ENCODE measurements at places on chromosomes 16 and 17.

- no peak for DNase-seq
Observed at GRCh38 chr16:10847176-10847575, 28.6 kb upstream of the TVP23A start.

GRCh38 chr16:17313085-17313611 is 157.6 kb downstream of the XYLT1 start:
- DNase-seq, result no peak

GRCh38 chr17:1119924-1120323 is 59.9 kb downstream of the ABR start:
- DNase-seq, result no peak

DNA sequence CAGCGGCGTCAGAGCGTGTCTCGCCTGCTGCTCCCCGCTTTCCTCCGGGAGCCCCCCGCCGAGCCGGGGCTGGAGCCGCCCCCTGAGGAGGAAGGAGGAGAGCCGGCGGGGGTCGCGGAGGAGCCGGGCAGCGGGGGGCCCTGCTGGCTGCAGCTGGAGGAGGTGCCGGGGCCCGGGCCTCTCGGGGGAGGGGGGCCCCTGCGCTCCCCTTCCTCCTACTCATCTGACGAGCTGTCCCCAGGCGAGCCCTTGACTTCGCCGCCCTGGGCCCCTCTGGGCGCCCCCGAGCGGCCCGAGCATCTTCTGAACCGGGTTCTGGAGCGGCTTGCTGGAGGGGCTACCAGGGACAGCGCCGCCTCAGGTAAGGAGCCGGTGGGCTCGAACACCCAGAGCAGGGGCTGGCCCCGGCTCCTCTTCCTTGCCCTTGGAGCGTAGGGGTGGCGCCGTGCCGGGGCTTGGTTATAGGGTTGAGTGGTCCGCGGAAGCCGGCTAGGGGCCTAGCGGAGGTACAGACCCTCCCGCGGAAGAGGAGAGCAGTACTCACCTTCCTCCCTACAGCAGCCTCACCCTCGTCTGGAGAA is 841 bp downstream of the RAPGEFL1 start:
- no peak for DNase-seq

- no peak for DNase-seq
Observed at GRCh38 chr17:65039336-65039988, 17.1 kb downstream of the GNA13 start.

DNA sequence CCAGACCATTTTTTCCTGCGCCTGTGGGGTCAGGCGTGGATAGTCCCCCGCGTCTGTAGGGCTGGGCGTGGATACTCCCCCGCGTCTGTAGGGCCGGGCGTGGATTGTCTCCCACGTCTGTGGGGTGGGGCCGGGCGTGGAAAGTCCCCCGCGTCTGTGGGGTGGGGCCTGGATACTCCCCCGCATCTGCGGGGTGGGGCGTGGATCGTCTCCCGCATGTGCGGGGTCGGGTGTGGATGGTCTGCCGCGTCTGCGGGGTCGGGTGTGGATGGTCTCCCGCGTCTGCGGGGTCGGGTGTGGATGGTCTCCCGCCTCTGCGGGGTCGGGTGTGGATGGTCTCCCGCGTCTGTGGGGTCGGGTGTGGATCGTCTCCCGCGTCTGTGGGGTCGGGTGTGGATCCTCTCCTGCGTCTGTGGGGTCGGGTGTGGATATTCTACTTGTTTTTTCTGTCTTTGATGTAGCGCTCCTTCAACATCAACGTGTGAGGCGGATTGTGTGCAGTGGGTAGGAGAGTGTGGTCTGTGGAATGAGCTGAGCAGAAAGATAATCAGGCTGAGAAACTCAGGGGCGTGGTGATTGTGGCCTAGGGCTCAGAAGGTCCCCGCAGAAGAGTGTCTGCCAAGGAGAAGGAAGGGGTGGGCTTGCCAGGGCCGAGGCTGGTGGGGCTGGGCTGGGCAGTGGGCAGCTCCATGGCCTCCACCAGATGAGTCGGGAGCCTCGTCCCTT is 3.2 kb downstream of the GNPTG start:
- no peak for DNase-seq

GRCh38 chr17:71527311-71527710 is 593.5 kb upstream of the SOX9 start:
- no peak for DNase-seq

- no peak for DNase-seq
Observed at GRCh38 chr16:71407731-71408130, 34.1 kb downstream of the TLE7 start.

DNA sequence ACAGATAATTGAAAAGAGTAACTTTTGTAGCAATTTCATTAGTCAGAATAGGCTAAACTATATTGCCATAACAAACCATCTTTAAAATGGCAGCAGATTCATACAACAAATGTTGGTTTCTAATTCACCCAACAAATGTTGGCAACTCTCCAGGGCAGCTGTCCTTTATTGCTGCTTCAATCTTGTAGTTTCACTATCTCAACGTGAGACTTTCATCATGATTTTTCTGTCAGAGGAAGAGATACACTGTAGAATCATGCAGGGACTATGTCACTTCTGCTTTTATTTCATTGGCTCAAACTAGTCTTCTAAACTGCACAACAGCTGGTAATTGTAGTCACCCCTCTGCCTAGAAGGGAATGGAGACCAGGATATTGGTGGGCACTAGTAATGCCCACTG is 174.2 kb downstream of the TANC2 start:
- no peak for DNase-seq

DNA sequence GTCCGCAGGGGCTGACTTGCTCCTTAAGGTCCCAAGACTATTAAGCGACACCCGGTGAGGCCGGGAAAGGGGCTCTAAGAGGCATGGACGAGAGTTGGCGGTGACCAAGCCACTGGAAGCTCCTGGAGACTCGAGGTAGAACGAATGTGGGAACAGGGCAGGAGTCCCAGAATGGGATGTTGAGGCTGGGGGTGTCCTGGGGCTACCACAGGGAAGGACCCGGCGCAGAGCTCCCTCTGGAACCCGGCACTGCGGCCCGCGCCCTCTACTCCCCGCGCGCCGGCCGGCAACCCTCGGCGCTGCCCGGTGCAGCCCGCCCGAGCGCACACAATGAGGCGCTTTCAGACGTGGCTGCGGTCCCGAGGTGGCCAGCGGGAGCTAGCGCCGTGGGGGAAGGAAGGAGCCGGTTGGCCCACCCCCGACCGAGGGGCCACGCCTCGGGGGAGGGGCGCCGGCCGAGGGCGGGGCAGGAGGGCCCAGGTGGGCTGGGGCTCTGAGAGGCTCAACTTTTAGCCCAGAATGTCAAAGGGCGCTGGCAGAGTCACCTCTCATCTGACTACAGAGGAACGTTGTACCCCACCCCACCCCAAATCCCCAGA is at the start of gene CHST6:
Gene CHST6 (minus strand): TSS at position 366 of the 599 bp plus-strand sequence. CDS start 15,613 bp downstream, outside the sequence.
- DNase-seq, result no peak

- no peak for DNase-seq
Observed at GRCh38 chr17:53353919-53354351, 468.8 kb upstream of the KIF2B start.

GRCh38 chr17:60332574-60332973 is 59.4 kb downstream of the USP32 start:
- DNase-seq, result no peak

GRCh38 chr17:3695723-3696411 is at the start of gene P2RX5:
TSS of gene P2RX5 (minus strand) at chr17:3696155. CDS start at chr17:3696005, 150 bp downstream.
- DNase-seq, result no peak

DNA sequence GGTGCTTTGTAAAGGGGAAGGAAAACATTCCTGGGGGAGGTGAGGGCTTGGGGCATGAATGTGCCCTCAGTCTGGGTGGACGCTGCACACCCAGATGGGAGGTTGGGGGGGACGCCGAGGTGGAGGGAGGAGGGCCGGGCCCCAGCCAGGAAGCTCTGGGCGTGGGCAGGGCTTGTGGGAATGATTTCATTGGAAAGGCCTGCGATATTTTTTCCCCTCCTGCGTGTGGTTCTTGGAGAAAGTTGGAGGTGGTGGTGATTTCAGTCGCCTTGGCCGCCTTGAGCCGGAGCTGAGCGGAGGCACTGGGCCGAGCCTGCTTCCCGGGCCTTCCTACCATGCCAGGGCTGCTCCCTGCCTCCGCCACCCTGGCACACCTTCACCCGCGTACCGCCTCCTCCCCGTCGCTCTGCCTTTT is 26.4 kb upstream of the CLEC18A start:
- no peak for DNase-seq

- no peak for DNase-seq
Observed at GRCh38 chr16:88357317-88358022, 25.3 kb upstream of the ZNF469 start.

DNA sequence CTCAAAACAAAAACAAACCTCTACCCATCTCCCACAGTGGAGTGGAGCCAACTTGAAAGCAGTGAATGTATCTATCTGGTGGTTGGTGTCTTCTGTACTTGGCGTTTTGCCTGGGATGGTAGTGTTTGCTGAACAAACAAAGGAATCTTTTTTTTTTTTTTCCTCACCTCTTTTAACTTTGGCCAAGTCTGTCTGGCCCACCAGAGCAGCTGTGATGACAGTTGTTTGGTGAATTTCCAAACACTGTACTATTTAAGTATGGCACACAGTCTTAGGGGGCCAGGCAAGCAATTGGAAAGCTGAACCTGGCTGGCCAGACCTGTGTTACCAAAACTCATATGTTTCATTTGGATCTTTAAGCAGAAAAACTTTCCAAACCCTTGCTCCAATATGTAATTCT is 101.8 kb upstream of the CDH13 start:
- no peak for DNase-seq

DNA sequence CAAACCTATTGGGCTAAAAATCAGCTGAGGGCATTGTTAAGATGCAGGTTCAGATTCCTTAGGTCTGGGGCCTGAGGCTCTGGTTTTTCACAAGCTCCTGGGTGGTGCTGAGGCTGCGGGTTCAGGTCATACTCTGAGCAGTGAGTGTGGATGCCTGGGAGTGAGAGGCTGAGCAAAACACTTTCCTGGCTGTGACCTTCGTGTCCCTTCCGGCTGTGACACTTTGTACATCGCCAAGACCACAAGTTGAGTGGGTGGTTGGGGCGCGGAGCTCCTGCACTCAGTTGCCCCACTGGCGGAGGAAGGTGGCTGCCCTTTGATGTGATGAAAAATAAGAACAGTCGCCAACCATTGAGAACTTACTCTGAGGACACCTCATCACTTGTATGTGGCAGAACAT is 24.8 kb downstream of the CCR7 start:
- no peak for DNase-seq

GRCh38 chr17:9361188-9361955 is 214.2 kb downstream of the STX8 start:
- peak; percentile 17 for DNase-seq

GRCh38 chr16:57169327-57169726 is 16.5 kb downstream of the PSME3IP1 start:
- DNase-seq, result no peak

DNA sequence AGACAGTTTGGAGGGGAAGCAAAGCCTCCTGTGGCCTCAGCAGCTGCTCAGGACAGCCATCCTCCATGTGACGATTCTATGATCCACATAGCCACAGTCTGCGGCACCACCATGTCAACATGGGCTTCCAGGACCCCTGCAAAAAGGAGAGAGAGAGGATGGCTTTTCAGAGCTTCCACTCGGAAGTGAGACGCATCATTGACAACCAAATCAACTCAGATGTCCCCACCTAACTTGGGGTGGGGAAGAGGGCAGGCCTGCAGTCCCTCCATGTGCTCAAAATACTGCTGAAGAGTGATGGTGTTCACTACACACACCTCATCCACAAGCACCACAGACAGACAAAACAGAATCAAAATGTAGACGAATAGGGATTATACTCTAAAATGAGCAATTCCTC is 5.9 kb upstream of the METTL16 start:
- DNase-seq, result no peak

GRCh38 chr17:2814049-2814448 is 17.8 kb downstream of the RAP1GAP2 start:
- no peak for DNase-seq

DNA sequence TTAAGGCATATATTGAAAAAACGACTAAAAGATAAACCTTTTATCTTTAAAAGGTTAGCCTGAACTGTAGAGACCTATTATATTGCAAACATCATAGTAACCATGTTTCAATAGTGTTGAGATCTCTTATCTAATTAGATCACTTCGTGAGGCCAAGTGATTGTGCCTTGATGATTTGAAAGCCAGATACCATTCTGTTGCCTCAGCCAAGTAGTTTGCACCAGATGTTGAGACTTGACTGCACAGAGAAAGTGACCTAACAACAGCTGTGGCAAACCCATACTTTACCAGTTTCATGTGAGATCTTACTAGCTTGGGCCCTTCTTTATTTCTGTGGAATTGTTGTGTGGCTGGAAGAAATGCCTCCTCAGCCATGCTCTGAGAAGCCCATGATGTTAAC is 717.3 kb downstream of the KCNJ2 start:
- DNase-seq, result no peak

DNA sequence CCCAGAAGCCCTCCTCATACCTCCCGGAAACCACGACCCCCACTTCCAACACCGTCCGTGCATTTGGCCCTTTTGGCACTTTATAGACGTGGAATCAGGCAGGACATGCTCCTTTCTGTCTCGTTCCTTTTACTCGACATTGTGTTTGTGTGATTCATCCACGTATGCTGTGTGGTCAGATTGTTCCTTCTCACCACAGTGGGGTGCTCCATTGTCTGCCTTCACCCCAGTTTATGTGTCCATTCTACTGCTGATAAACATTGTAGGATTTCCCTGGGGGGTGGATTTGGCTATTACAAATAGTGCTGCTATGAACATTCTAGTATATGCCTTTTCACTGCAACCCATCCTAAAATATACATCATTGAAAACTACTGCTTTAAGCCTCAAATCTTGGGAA is 28.9 kb upstream of the RPH3AL start:
- DNase-seq, result no peak

DNA sequence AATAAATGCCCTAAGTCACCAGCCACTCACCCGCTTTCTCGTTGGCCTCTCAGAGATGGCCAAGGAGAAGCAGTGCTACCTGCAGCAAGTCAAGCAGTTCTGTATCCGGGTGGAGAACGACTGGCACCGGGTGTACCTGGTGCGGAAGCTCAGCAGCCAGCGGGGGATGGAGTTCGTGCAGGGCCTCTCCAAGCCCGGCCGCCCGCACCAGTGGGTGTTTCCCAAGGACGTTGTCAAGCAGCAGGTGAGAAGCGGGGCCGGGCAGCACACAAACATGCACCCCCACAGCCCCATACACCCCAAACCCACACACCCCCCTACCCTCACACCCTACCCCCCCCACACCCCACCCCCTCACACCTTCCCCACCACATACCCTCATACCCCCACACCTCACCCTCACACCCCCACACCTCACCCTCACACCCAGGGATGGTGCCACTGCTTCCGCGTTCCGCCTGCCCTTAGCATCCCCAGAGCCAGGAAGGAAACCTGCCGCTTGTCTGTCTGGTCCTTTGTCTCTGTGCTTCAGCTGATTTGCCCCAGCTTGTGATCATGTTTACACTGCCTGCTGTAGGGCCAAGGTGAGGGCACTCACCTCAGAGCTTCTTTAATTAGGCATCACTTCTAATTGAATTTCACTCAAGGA is 41.9 kb upstream of the ENDOV start:
- no peak for DNase-seq

- no peak for DNase-seq
Observed at GRCh38 chr17:31390748-31391495, 553 bp upstream of the RAB11FIP4 start.

All from NCI-H2227 treated with DMSO at 0.1 percent for 48 hours (cell line).